Sciatic nerve (tissue), 2 donors: ENCODE measurements at places on chromosomes 12 and 14.
A peak's percentile ranks its signal among the peaks of the same experiment; 100 is the strongest.

DNA sequence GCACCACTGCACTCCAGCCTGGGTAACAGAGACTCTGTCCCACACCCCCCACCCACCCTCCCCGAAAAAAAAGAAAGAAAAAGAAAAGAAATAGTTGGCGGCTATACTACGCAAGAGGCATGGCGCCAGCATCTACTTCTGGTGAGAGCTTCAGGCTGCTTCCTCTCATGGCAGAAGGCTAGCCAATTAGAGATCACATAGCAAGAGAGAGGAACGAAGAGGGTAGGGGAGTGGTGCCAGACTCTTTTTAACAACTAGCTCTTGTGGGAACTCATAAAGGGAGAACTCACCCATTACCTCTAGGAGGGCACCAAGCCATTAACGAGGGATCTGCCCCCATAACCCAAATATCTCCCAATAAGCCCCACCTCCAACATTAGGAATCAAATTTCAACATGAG, 6.2 kb downstream of the DENND5B start:
- DNase-seq = no peak

GRCh38 chr12:55712700-55713415, 3.0 kb upstream of the BLOC1S1 start:
- DNase-seq = no peak

- DNase-seq = peak; percentile 66
These were observed at the start of gene LIN7A for GRCh38 chr12:80937391-80938238. TSS of gene LIN7A (minus strand) at chr12:80937934. CDS start at chr12:80937722, 212 bp downstream.

- no peak for DNase-seq
These were observed 22.9 kb upstream of the RDH16 start for GRCh38 chr12:56980268-56980667.

GRCh38 chr12:28859551-28859950, 289.5 kb upstream of the FAR2 start:
- DNase-seq = no peak

- no peak for DNase-seq
These were observed 395.8 kb upstream of the TBX3 start for GRCh38 chr12:115079760-115080159.

DNA sequence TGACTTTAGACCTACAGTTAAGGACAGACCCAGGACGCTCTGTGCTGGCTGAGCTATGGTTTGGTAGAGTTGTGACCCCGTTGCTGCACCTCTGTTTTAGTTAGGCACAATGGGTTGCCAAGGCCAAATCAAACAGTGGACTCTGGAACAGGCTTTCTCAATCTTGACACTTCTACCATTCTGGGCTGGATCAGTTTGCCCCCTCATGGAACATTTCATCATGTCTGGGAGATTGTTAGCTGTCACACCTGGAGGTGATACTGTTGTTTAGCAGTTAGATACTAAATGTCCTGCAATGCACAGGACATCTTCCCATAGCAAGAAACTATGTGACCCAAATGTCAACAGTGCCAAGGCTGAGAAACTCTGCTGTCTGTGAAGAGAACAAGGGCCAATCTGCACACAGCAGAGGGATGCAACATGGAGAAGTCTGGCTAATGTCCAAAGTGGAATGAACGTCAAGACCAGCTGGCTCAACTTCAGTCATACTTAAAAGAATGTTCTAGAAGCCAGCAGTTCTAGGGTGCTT, 65.6 kb upstream of the DICER1 start:
- DNase-seq = no peak

GRCh38 chr12:10959804-10960203, 20.7 kb upstream of the TAS2R14 start:
- DNase-seq = no peak
